Breast epithelium (tissue), 4 donors: ENCODE measurements at places on chromosomes 4 and X. TPM values are rescaled to one million over a fixed set of nuclear protein-coding genes. Genes with fewer than 3 reads are reported as not detected.

- H3K4me3 ChIP-seq = no peak overlapping the region
- no peak for DNase-seq
- no peak overlapping the region for H3K27ac ChIP-seq
These were observed 345.2 kb upstream of the GRID2 start for GRCh38 chr4:91958596-91958995.

Gene SNX25
- 29.8 TPM for total RNA-seq

GRCh38 chr4:10620935-10621488 is 63.6 kb downstream of the CLNK start:
- no peaks in the 10 kb centered on the region for H3K36me3 ChIP-seq
- H3K27me3 ChIP-seq = no peaks in the 10 kb centered on the region
- H3K4me1 ChIP-seq = no peaks in the 10 kb centered on the region
- DNase-seq = no peak
- no peak overlapping the region for H3K4me3 ChIP-seq

Gene ZNF280C
- 6.4 TPM for total RNA-seq

Gene FGFR3
- total RNA-seq = 2.0 TPM

DNA sequence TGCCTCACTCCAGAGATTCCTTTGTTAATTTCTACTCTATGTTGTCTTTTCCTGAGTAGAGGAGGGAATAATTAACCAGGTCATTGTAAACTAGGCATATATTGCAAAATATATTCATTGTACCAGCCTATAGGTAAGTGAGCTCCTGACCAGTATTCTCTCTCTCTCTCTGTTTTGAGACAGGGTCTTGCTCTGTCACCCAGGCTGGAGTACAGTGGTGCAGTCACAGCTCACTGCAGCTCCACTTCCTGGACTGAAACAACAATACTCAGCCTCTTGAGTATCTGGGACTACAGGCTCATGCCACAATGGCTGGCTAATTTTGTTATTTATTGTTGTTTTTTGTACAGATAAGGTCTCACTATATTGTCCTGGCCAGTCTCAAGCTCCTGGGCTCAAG is 198.3 kb downstream of the ARAP2 start:
- H3K4me3 ChIP-seq = no peak overlapping the region
- H3K36me3 ChIP-seq = no peaks in the 10 kb centered on the region
- no peak overlapping the region for H3K27ac ChIP-seq
- DNase-seq = no peak

- DNase-seq = no peak
- H3K27ac ChIP-seq = no peak overlapping the region
- no peak overlapping the region for H3K4me3 ChIP-seq
- H3K36me3 ChIP-seq = peaks cover 17% of the 10 kb centered on the region
These were observed 106.0 kb downstream of the KLHL8 start for GRCh38 chr4:87114245-87115062.
